Activated CD4-positive, alpha-beta T cell treated with anti-CD3 and anti-CD28 coated beads for 36 hours (primary cell): ENCODE measurements at places on chromosomes 16 and 17. TPM values are rescaled to one million over a fixed set of nuclear protein-coding genes. Genes with fewer than 3 reads are reported as not detected.

- no peaks in the 10 kb centered on the region for H3K27me3 ChIP-seq
- peaks cover 38% of the 10 kb centered on the region for H3K4me1 ChIP-seq
Observed at GRCh38 chr16:67477960-67478554, 2.9 kb downstream of the ATP6V0D1 start.

DNA sequence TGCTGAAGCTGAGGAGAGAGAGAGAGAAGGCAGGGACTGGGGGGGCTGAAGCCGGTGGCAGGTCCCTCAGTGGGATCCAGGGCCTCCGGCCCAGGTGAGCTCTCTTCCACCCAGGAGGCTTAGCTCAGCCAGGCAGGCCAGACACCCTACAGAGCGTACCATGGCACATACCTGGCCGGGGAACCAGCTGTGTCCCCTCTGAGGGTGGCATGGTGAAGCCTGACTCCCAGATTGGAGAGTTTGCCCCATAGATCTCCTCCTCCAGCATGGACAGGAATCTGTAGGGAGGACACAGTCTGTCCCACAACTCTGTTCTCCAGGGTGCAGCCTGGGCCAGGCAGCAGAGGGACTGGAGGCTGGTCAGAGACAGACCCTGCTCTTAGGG, 3.0 kb downstream of the KAT2A start:
- peaks cover 39% of the 10 kb centered on the region for H3K36me3 ChIP-seq
- H3K27me3 ChIP-seq: no peaks in the 10 kb centered on the region
- peaks cover 29% of the 10 kb centered on the region for H3K4me1 ChIP-seq
- no peak overlapping the region for H3K4me3 ChIP-seq

Gene DHRS7C
- not detected for total RNA-seq

- DNase-seq: no peak
- H3K27me3 ChIP-seq: no peaks in the 10 kb centered on the region
- H3K27ac ChIP-seq: no peak overlapping the region
- H3K4me1 ChIP-seq: peaks cover 60% of the 10 kb centered on the region
- H3K36me3 ChIP-seq: peaks cover 2% of the 10 kb centered on the region
- no peak overlapping the region for H3K4me3 ChIP-seq
Observed at GRCh38 chr17:77327566-77328464, 187.0 kb downstream of the SEC14L1 start.

DNA sequence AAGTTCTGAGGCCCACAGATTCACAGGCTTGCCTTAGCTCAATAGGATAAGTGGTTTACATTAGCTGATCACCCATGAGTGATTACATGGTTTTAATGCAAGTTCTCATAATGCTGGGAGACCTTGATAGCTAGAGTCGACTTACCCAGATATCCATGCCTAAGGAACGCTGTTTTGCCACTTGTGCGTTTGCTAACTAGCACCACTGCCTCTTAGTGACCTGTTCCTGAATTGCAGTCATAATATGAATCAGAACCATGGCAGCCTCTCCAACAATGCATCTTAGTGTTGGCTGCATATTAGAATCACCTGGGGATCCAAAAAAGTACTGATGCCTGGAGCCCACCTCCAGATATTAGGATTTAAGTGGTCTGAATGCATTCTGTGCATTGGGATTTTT, 251.1 kb upstream of the CDH5 start:
- H3K36me3 ChIP-seq: no peaks in the 10 kb centered on the region
- no peak for DNase-seq
- H3K27ac ChIP-seq: no peak overlapping the region
- H3K4me3 ChIP-seq: no peak overlapping the region
- H3K27me3 ChIP-seq: peaks cover 10% of the 10 kb centered on the region

DNA sequence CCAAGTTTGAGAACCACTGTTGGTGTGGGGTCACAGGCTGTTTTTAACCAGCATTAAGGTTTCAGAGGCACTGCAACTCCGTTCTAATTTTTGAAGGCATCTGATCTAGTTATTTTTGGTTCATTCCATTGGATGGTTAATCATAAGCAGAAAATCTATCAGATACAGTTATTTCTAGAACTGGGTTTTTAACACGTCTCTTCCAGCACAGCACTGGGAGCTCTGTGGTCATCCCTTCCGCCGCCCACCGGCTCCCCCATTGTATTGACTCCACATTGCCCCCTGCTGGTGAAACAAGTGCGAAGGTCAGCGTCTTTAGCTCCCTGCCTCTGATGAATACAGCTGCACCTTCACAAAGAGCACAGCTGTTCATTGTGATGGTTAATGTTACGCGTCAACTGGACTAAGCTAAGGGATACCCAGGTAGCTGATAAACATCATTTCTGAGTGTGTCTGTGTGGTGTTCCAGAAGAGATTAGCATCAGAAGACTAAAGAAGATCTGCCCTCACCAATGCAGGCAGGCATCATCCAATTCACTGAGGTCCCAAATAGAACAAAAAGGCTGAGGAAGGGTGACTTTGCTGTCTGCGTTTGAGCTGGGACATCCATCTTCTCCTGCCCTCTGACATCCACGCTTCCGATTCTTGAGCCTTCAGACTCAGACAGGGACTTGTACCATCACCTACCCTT, 8.5 kb downstream of the CCL18 start:
- H3K27me3 ChIP-seq: peaks cover 15% of the 10 kb centered on the region
- peak overlapping the region; percentile 58 for H3K27ac ChIP-seq
- DNase-seq: peak; percentile 88
- no peak overlapping the region for H3K4me3 ChIP-seq
- peaks cover 27% of the 10 kb centered on the region for H3K4me1 ChIP-seq
